Large intestine (tissue), 12 donors: ENCODE measurements at places on chromosomes 5 and 9. TPM values are rescaled to one million over a fixed set of nuclear protein-coding genes. Genes with fewer than 3 reads are reported as not detected.

GRCh38 chr9:84300271-84300670, 40.3 kb downstream of the SLC28A3 start:
- H3K4me1 ChIP-seq, result no peaks in the 10 kb centered on the region
- no peak overlapping the region for H3K4me3 ChIP-seq
- no peak overlapping the region for H3K27ac ChIP-seq
- DNase-seq, result no peak
- no peaks in the 10 kb centered on the region for H3K27me3 ChIP-seq

- peaks cover 11% of the 10 kb centered on the region for H3K4me1 ChIP-seq
- no peak for DNase-seq
- no peaks in the 10 kb centered on the region for H3K27me3 ChIP-seq
- H3K4me3 ChIP-seq, result no peak overlapping the region
Measured at GRCh38 chr5:168357876-168358275, 66.4 kb downstream of the WWC1 start.

GRCh38 chr5:107979900-107980299, 309.2 kb upstream of the EFNA5 start:
- H3K36me3 ChIP-seq, result no peaks in the 10 kb centered on the region
- H3K4me1 ChIP-seq, result no peaks in the 10 kb centered on the region
- H3K27me3 ChIP-seq, result no peaks in the 10 kb centered on the region
- no peak for DNase-seq
- no peak overlapping the region for H3K4me3 ChIP-seq
- H3K27ac ChIP-seq, result no peak overlapping the region

- no peaks in the 10 kb centered on the region for H3K36me3 ChIP-seq
Measured at GRCh38 chr5:40386289-40386688, 293.4 kb upstream of the PTGER4 start.

DNA sequence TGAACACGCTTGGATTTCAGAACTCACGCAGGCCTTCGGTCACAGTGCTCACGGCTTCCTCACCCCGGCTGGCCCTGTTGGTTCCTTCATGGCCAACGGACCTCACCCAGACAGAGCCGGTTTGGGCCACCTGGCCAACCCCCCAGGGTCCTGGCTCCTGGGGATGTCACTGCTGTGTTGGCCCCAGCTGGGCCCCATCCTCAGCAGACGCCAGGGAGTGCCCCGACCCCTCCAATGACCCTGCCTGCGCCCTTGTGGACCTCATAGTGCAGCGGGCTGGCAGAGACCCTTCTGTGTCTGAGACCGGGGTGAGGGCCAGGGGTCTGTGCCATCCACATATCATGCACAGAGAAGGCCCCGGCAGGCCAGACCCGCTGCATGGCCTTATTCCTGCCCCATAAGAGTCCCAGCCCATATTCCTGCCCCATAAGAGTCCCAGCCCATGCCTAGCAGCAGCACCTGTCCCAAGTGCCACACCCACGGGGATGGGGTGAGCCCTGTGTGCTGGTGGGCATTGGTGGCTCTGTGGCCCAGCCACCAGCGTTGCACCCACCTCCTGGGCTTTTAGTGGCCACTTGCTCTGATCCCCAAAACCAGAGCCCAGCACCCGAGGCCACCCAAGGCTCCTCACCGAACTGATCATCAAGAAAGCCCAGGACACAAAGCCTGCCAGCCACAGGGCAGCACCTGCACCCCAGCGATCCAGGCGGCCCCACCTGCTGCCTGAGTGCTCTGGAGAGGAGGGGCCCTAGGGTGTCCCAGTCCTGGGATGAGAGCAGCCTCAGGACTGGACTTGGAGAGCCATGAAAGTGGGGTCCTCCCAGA, 1.3 kb upstream of the LPCAT1 start:
- no peak overlapping the region for H3K4me3 ChIP-seq
- H3K27ac ChIP-seq, result no peak overlapping the region
- peaks cover 6% of the 10 kb centered on the region for H3K4me1 ChIP-seq
- H3K36me3 ChIP-seq, result peaks cover 3% of the 10 kb centered on the region
- H3K27me3 ChIP-seq, result peaks cover 15% of the 10 kb centered on the region
- DNase-seq, result no peak

DNA sequence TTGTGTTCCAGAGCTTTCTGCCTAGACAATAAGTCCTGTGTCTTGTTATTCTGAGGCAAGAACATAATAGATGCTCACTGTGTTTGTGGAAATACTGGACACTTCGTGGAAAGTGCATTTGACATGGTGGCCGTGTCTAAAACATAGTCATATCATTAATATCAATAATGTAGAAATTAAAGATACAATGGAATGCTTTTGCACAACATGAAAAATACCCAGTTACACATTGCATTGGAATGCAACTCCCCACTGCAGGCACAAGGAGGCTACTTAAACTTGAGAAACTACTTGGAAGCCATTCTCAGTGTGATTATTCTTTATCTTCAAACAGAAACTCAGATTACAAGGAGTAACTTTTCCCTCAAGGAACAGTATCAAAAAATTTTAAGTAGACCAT, 145.3 kb upstream of the ZNF462 start:
- H3K27ac ChIP-seq, result no peak overlapping the region
- no peak overlapping the region for H3K4me3 ChIP-seq
- no peaks in the 10 kb centered on the region for H3K4me1 ChIP-seq
- no peak for DNase-seq
- no peaks in the 10 kb centered on the region for H3K27me3 ChIP-seq

DNA sequence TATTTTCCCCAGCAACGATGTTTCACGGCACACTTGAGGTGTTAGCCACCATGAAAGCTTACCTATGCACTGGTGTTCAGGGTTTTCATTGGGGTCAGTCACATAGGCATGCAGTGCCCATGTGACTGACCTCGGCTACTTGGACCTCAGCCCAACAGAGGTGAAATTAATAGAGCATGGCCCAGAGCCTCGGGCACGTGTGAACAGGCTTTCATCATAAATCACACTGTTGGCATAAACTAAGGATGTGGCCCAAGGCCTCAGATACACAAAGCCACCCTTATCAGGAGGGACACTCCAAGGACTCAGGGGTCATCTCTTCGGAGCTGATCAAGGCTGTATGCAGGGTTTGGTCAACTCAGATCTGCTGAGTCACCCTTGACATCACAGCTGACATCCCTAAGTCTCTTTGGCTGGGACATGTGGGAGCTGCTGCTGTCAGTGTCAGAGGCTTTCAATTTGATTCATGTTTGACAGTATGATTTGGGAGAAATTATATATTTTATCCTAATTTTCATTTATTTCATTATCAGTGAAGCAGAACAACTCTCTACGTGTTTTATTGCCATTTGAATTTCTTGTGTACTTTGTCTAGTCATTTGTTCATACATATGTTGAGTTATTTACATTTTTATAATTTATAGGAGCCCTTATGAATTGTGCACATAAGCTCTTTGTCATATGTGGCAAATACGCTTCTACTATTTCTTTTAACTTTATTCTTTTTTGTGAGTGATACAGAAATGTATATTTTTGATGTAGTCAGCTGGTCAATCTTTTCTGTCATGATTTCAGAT, 59.7 kb upstream of the ANKRD33B start:
- H3K4me3 ChIP-seq, result no peak overlapping the region
- H3K36me3 ChIP-seq, result no peaks in the 10 kb centered on the region
- H3K27ac ChIP-seq, result no peak overlapping the region
- H3K4me1 ChIP-seq, result peaks cover 6% of the 10 kb centered on the region
- DNase-seq, result no peak

GRCh38 chr5:59093329-59093728, 510.5 kb downstream of the RAB3C start:
- H3K4me3 ChIP-seq, result no peak overlapping the region
- no peaks in the 10 kb centered on the region for H3K27me3 ChIP-seq
- no peaks in the 10 kb centered on the region for H3K36me3 ChIP-seq
- no peak for DNase-seq
- no peak overlapping the region for H3K27ac ChIP-seq

- DNase-seq, result no peak
- H3K27me3 ChIP-seq, result no peaks in the 10 kb centered on the region
- peaks cover 4% of the 10 kb centered on the region for H3K4me1 ChIP-seq
- H3K36me3 ChIP-seq, result no peaks in the 10 kb centered on the region
- H3K4me3 ChIP-seq, result no peak overlapping the region
Measured at GRCh38 chr5:89280103-89281037, 397.4 kb upstream of the MEF2C start.

GRCh38 chr5:12965804-12966203, 978.7 kb downstream of the DNAH5 start:
- no peaks in the 10 kb centered on the region for H3K36me3 ChIP-seq
- H3K4me1 ChIP-seq, result no peaks in the 10 kb centered on the region
- no peak overlapping the region for H3K27ac ChIP-seq
- H3K27me3 ChIP-seq, result no peaks in the 10 kb centered on the region
- DNase-seq, result no peak
- no peak overlapping the region for H3K4me3 ChIP-seq

- peaks cover 4% of the 10 kb centered on the region for H3K4me1 ChIP-seq
- no peak overlapping the region for H3K27ac ChIP-seq
- DNase-seq, result no peak
- H3K4me3 ChIP-seq, result no peak overlapping the region
Measured at GRCh38 chr5:1638658-1639400, 115.1 kb upstream of the LPCAT1 start.

DNA sequence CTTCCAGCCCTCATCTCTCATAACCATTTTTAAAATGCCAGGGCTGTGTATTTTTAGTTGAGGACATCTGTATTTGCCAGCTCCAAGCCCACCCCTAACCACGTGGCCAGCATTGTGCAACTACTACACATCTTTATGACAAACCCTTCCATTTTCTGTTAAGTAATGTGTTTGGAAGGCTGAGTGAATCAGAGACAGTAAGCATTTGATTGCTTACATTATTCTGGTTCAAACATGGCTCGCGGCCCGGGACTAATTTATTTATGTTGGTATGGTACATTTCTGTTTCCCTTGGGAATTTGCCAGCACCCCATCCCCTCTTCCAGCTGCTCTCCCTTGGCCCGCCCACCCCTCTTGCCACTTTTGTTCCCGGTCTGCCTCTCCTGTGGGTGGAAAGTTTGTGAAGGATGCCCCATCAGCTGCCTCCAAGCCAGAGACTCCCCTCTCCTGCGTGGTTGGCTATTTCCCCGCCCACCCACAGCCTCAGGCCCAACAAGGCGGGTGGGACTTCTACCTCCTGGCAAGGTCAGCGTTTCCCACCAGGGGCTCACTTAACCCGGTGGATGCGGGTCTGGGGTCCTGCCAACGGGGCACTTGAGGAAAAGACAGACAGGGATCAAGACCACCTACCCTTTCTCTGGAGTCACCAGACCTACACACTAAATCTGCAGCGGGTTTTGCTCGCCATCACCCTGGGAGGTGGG, 162.2 kb downstream of the HSD17B3 start:
- peak; percentile 48 for DNase-seq
- H3K4me3 ChIP-seq, result no peak overlapping the region
- H3K4me1 ChIP-seq, result peaks cover 13% of the 10 kb centered on the region
- H3K27ac ChIP-seq, result peak overlapping the region; percentile 68
- H3K27me3 ChIP-seq, result no peaks in the 10 kb centered on the region

DNA sequence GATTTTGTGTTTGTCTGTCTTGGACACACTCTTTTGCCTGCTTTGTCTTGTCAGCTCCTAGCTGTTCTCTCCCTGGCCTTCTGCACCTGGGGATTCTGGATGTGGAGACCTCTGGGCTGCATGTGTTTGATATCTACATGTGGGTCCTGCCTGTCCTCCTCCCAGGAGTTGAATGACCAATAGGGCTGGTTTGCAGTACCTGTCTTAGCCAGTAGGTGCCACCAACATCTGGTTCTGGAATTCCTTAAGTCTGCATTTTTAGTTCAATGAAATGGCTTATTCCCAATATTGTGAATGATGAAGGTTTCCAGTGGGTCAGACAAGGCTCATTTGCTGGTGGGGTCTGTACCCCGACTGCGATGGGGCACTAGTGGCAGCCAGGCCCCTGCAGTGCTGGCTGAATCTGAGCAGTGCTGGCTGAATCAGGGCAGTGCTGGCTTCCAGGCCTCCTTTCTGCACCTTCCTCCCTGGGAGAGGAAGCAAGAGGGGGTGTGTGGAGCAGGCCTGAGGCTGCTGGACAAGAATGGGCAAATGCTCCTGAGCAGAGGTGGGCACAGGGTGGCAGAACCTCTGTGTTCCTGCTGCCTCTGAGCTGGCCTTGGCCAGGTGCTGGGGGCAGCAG, 73.3 kb downstream of the RXRA start:
- no peak for DNase-seq
- no peak overlapping the region for H3K27ac ChIP-seq
- peaks cover 30% of the 10 kb centered on the region for H3K36me3 ChIP-seq
- H3K4me1 ChIP-seq, result peaks cover 3% of the 10 kb centered on the region
- H3K4me3 ChIP-seq, result no peak overlapping the region

GRCh38 chr5:149762958-149763630, 33.0 kb downstream of the PPARGC1B start:
- no peak overlapping the region for H3K4me3 ChIP-seq
- no peak for DNase-seq
- H3K27me3 ChIP-seq, result no peaks in the 10 kb centered on the region
- H3K27ac ChIP-seq, result no peak overlapping the region
- peaks cover 4% of the 10 kb centered on the region for H3K4me1 ChIP-seq

DNA sequence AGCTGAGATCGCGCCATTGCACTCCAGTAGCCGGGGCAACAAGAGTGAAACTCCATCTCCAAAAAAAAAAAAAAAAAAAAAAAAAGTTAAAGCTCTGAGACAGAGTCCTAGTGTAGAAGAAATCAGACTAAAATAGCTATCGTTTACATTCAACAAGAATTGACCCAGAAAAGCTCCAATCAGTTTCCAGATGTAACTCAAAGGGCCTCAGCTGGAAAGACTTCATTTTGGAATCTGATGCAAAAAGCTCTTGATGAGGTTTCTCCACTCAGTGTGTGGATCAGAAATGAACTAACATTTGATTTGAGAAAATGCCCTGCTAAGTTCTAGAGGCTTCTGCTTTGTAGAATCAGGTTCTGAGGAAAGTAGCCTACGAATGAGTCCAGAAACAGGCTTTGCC, 7.2 kb upstream of the C1QTNF2 start:
- no peak overlapping the region for H3K27ac ChIP-seq
- DNase-seq, result no peak
- H3K4me3 ChIP-seq, result no peak overlapping the region
- peaks cover 2% of the 10 kb centered on the region for H3K27me3 ChIP-seq
- no peaks in the 10 kb centered on the region for H3K4me1 ChIP-seq

GRCh38 chr5:134177369-134178095, 782 bp upstream of the SKP1 start:
- H3K36me3 ChIP-seq, result peaks cover 9% of the 10 kb centered on the region
- DNase-seq, result peak; percentile 91
- H3K4me1 ChIP-seq, result peaks cover 13% of the 10 kb centered on the region
- H3K4me3 ChIP-seq, result peak overlapping the region; percentile 95
- H3K27ac ChIP-seq, result peak overlapping the region; percentile 99

GRCh38 chr9:105354448-105354847, 93.4 kb upstream of the FSD1L start:
- H3K4me1 ChIP-seq, result no peaks in the 10 kb centered on the region
- DNase-seq, result no peak

The TTC1 gene
- polyA plus RNA-seq, result 45.3 TPM

The UBAC1 gene
- 21.9 TPM for polyA plus RNA-seq

The GFI1B gene
- polyA plus RNA-seq, result 6.2 TPM

The ZNG1E gene
- polyA plus RNA-seq, result 78.3 TPM

The ESM1 gene
- 2.9 TPM for polyA plus RNA-seq

The WDR38 gene
- not detected for polyA plus RNA-seq

The TAF1L gene
- polyA plus RNA-seq, result 0.03 TPM

The PTAR1 gene
- 29.5 TPM for polyA plus RNA-seq

The KCNIP1 gene
- 2.8 TPM for polyA plus RNA-seq

The PDCD1LG2 gene
- polyA plus RNA-seq, result 0.60 TPM
